ENCODE measurements at places on chromosomes 13 and 19.

DNA sequence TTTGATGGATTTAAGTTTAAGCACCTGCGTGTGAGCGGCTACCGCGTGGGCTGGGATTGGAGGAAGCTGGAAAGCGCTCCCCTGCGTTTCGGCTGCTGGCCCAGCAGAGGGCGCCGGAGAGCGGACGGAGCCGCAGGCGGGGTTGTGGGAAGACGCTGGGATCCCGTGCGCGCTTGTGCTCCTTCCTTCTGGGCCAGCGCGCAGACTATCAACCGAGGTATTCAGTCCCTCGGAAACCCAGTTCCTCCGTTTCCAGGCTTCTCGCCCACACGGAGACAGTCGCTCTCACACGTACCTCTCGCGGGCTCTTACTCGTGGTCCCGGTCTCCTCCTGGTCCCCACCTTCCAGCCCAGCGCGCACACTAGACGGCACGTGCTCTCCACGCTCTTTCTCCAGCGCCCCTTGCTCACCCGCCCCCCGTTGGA is 28.8 kb downstream of the EPN1 start:
- DNase-seq, result peak; percentile 13

GRCh38 chr19:15393963-15394362 is 14.4 kb upstream of the AKAP8 start:
- DNase-seq, result no peak

GRCh38 chr19:57466489-57466888 is 9.5 kb upstream of the VN1R1 start:
- no peak for DNase-seq

DNA sequence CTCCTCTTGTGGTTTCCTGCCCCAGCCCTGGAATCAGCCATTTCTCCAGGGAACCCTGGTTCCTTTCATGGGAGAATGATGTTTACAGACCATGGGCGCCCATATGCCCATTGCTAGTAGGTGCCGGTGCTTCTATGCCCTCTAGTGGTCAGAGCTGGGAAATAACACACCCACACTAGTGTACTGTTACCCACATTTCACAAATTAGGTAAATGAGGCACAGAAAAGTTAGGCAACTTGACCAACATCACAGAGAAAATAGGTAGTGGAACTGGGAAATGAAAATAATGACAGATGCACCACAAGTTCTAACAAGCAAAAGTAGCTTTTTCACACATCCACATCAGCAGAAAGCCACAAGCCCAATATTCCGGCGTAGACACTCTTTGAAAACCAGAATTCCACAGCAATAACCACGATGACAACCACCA is 1.3 kb upstream of the CEACAM3 start:
- DNase-seq, result peak; percentile 56

- no peak for DNase-seq
These were observed 792.1 kb upstream of the ARGLU1 start for GRCh38 chr13:107360010-107360409.

- DNase-seq, result no peak
These were observed 22.0 kb upstream of the BCL3 start for GRCh38 chr19:44726465-44726864.

GRCh38 chr19:4748589-4748988 is 24.9 kb upstream of the DPP9 start:
- no peak for DNase-seq

DNA sequence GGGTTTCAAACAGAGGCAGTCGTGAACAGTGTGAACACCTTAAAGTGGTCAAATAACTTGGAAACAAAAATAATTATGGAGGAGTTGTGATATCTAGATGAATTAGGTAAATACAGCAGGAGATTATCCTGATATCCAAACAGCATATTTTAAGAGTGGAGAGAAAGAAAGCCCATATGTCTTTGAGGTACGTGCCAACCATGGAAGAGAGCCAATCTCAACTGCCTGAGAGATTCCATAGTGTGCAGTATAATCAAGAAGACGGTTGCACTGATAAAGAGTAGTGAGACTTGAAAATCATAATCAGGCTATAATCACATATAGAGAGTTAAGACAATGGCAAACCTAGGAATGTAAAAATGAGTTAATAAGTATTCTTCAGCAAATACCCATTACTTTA is 472.8 kb upstream of the SLITRK5 start:
- no peak for DNase-seq

DNA sequence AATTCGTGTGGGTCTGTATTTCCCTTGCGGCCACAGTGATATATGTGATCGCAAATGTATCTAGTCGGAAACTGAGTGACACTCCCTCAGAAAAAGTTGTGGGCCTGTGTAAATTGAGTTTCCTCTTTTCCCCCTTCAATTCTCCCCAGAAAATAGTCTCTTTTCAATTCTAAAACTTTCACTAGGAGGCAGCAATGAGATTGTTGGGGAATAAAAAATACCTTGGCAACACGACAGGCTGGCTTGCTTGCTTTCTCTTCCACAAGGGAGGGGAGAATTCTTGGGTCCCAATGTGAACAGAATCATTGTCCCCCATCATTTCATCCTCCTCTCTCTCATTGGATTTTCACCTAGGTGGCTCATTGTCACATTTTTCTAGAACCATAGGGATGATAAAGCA is 3.7 kb upstream of the SOX21 start:
- no peak for DNase-seq

- DNase-seq, result no peak
These were observed 9.9 kb downstream of the LYL1 start for GRCh38 chr19:13092606-13093235.

DNA sequence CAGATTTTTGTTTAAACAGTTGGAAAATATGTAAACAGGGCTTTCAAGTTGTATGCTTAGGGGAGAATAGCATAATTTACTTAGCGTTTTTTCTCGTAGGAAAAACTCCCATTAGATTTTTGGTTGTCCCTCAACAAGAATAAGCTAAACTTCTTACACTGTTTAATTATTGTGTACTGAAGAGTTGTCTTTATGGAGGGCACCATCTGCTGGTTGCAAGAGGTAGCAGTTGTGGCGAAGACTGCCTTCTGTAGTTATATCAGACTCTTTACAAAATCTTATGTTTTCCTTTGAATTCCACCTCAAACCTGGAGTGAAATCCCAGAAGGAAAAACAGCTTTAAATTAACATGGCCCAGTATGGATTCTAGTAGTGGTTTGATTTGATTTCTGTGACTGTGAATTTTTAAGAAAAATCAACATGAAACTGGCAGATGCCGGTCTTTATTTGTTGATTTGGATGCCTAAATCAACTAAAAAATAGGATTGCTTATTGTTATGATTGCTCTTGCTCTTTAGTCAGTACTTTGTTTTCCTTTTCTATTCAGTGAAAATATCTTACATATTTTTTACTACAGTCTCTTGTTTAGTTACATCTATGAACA is 53.4 kb downstream of the PDS5B start:
- DNase-seq, result peak; percentile 69

GRCh38 chr19:12698138-12698537 is 1.7 kb upstream of the FBXW9 start:
- DNase-seq, result no peak

GRCh38 chr19:21587549-21587948 is 82.1 kb downstream of the ZNF429 start:
- no peak for DNase-seq

- peak; percentile 78 for DNase-seq
These were observed 899.8 kb upstream of the MIR17HG start for GRCh38 chr13:90447734-90448101.

DNA sequence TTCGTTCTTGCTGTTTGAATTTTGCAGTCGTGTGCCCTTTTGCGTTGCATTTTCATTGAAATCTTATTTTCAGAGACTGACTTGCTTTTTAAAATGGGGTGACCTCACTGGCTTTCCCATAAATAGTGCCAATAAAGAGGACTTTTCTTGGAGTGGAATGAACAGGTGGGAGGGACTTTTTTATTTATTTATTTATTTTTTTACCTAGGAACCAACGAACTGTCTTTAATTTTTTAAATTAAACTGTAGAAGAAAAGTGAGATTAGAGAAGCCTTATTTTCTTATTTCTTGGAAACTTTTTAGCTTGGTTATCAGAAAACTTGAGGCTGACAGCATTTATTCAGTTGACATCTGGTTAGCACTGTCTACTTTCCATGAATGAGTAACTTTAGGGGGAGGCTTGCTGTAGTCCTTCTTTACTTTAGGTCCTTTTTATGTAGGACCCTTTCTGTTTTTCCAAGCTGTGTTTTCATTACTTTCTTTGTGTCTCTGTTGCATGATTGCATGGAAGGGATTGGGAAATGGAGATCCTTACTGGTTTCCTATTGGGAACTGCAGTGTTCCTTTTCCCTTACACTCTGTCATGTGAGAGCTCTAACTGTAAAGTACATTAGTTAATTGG is 1.7 kb downstream of the SLAIN1 start:
- DNase-seq, result no peak

DNA sequence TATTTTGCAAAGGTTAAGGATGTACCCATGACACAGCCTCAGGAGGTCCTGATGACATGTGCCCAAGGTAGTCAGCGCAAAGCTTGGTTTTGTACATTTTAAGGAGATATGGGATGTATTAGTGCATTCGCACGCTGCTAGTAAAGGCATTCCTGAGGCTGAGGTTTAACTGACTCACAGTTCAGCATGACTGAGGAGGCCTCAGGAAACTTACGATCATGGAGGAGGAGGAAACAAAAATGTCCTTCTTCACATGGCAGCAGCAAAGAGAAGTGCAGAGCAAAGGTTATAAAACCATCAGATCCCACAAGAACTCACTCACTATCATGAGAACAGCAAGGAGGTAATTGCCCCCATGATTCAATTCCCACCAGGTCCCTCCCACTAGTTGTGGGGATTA is 1017.4 kb downstream of the EFNB2 start:
- DNase-seq, result peak; percentile 12

DNA sequence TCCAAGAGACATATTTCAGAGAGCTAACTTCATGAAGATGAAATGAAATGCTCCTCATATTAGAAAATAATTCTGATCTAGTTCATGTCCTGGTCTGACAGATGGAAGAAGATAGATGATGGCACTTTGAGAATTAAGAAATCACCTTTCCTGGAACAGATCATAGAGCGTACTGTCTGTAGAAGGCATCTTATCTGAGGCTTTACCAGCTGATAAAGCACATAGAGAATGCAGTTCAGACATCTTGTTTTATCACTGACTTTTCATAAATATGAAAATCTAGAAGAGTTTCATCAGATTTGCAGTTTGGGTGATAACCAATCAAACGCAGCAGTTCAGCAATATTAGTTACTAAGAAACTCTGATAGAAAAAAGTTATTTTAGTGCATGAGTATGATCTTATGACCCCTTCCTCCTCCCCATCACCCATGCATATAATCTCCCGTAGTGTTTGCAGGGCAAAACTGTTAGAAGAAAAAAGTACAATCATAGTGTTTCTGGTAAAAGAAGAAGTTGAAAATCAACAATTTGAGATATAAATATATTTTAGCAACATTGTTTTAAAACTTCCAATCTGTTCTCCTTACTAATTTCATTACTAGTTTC is 585.2 kb downstream of the PCDH9 start:
- DNase-seq, result no peak
